ENCODE measurements at places on chromosomes 5 and 9.

- no peak for DNase-seq
Observed at GRCh38 chr9:28260330-28260729, 687.0 kb upstream of the C9orf72 start.

DNA sequence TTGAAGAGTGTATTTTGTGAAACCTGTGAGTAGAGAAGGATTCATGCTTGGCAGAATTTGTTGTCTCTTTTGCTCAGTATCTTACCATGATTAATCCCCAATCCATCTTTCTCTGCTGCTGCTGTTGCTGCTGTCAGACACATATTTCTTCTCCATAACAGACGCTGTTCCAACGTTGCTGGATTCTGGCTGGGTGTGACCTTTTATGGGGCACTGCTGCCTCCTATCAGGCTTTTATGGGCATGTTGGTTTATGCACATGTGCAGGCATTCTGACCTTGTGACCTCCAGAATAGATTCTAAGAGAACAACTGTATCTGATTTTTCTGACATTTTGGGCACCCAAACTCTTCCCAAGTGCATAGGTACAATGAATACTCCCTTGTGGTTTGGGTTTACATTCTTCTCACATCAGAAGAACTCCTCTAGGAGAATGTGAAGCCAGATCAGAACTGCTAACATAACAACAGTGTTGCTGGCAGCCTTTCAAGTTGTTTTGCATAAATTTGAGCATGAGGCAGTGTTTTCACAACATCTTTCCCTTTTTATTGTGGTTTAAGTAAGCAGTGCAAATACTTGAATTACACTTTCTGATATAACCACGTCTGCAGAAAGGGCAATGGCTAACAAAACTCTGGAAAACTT, 9.2 kb upstream of the ISL1 start:
- no peak for DNase-seq

DNA sequence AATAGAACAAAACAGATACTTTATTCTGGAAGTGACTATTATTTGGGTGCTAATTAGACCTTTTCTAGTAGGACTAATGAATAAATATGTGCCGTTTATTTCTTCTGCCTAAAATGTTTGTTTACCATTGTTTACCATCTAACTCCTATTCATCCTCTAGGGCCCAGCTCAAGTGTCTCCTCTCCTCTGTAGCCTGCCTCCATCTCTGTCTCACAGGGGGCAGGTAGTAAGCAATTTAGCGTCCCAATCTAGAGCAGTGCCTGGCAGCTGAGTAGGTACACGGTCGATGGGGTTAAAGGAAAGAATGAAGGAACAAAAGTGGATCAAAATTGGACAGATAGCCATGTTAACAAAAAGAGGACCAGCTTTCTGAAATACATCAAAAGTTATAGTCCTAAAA, 230.9 kb downstream of the SLF1 start:
- no peak for DNase-seq

GRCh38 chr5:122718611-122719010, 56.3 kb upstream of the SNX2 start:
- no peak for DNase-seq

Data from thoracic aorta (tissue), 2 donors.